Activated CD4-positive, alpha-beta T cell treated with anti-CD3 and anti-CD28 coated beads, Interleukin-2, amount 50 U/mL, for 48 hours (primary cell): ENCODE measurements at places on chromosomes 1 and 21.
A peak's percentile ranks its signal among the peaks of the same experiment; 100 is the strongest.

DNA sequence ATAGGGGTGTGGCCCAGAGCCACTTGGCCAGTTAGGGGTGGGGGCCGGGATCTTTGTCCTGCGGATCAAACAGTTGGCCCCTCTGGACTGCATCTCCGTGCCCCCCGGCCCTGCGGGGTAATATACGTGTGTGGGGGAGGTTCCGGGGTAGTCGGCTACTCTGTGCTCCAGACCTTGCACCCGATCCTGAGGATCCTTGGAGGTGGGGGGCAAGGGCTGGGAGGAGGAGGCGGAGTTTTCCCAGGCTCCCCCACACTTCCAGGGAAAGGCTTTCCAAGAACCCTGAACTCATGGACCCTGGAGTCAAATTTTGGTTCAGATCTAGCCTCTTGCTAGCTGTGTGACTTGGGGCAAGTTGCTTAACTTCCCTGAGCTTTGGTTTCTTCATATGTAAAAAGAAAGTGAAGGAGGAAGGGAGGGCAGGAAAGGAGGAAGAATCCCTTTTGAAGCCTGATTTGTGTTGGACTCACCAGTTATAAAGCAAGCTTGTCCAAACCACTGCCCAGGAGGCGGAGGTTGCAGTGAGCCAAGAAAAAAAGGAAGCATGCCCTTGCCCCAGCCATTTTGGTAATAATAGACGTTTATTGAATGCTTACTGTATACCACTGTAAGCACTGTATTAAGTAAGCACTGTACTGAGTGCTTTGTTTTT is 686 bp downstream of the MIIP start:
- no peak for DNase-seq

GRCh38 chr1:16091296-16091695 is 17.8 kb upstream of the FAM131C start:
- DNase-seq = no peak

- DNase-seq = no peak
Observed at GRCh38 chr1:15065291-15065690, 88.3 kb upstream of the TMEM51 start.

DNA sequence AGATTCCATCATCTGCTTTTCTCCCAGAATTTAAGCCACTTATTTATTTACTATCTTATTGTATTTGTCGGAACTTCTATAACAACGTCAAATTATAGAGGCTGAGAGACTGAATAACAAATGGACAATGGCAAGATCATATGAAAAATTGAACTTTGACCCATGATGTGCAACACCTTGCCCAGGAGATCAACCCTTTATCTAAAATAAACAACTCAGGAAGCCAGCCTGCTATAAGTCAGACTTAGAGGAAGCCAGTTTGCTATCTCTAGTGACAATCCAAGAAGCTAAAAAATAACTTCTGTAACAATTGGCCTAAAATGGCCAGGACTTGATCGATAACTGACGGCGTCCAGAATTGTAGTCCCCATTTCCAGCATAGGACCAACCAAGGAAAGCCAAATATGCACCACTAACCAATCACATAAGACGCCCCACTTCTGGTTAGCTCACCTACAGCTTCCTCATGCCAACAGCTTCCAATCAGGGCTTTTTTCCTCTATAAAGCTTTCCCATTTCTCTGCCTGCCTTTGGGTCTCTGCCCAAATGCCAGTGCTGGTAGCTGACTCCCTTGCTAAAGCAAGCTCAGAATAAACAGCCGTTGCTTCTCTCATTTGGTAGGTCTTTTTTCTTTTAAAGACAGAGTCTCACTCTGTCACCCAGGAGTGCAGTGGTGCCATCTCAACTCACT is 28.5 kb downstream of the ANP32E start:
- no peak for DNase-seq

DNA sequence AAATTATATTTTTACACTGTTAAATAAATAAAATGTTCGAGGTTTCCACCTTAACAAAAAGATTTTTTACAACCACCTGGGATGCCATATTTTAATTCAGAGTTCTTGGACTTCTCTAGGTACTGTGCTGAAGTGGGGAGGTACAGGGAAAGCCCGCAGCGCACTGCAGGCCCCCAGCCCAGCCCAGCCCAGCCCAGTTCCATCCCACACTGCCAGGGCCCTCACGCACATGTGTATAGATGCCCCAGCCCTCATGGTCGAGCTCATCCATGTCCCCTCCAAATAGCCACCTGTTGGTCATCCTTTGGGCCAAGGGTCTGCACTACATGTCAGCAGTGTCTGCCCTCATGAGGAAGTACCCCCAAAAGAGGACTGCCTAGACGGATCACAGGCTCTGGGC is 11.7 kb upstream of the MYOM3 start:
- DNase-seq = no peak

GRCh38 chr1:21750841-21751240 is 32.1 kb downstream of the USP48 start:
- no peak for DNase-seq

DNA sequence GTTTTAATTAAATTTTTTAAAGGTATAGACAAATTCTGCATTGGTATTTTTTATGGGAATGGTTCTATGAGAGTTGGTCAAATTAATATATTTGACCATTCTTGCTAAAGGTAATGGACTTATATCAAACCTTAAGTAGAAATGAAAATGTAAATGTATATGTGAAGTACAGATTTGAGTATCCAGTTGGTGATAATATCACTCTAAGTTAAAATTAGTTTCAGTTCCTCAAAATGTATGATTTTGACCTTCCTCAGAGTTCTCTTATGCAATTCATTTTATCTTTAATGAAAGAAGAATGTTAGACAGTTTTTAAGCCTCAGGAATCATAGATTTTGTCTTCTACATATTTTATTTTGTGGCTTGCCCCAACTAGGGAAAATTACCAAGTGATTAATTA is 1291.5 kb upstream of the B3GALT2 start:
- DNase-seq = no peak

GRCh38 chr1:44072821-44073220 is 41.6 kb upstream of the SLC6A9 start:
- DNase-seq = no peak

GRCh38 chr1:18950401-18951026 is 6.0 kb downstream of the IFFO2 start:
- peak; percentile 53 for DNase-seq

DNA sequence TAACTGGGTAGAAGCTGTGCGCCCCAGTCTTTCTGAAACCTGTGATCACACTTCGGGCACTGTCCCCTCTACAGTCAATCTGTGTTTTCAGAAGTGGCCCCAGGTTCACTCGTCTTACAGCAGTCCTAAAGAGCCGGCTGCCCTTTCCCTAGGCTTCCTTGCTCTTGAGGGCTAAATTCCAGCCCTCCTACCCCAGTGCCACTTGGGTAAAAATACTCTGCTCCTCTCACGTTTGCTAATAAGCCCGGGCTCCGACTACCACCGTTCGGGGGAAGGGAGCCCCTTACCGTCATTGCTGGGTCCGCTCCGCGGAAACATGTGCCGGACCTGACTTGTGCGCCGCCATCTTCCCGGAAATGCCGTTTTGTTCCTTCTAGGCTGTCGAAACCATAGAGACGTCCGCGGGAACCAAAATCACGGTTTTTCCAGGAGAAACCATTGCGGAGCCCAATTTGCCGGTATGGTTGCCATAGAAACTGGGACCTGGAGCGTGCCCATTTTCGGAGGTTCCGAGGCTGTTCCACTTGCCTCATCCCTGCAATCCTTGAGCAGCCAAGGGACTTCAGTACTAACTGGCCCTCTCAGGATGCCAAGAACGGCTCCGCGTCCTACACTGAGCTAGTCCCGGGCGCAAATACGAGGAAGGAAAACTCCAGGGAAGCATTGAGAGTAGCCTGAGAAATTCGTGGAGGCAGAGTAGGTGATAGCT is at the start of gene GPATCH4:
TSS of gene GPATCH4 (minus strand) at position 358 of the 709 bp plus-strand sequence.
- peak; percentile 87 for DNase-seq

DNA sequence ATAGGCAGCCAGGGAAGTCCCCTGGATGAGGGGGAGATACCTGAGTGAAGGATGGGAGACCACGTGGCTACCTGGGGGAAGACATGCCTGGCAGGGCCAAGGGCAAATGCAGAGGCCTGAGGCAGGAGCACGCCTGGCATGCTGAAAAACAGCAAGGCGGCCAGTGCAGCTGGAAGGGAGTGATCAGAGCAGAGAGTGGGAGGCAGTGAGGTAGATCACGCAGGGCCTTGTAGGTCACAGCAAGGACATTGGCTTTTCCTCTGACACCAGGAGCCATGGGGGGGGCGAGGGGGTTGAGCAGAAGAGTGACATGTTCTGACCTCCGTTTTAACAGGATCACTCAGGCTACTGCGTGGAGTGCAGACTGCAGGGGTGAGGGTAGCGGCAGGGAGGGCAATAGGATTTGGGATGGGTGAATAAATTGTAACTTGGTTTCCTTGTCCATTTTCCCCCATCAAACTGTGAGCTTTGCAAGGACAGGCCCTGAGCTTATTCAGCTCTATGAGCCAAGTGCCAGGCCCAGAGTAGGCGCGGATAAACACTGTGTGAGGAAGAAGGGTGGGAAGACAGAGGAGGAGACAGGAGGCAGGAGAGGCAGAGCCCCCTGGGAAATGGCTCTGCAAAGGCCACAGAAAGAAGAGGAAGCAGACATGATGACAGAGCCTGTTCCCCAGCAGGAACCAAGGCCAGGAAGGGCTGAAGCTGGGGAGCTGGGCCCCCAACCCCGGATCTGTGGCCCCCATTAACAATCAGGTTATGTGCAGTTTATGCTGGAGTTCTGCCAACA is 16.6 kb downstream of the IFI6 start:
- no peak for DNase-seq

DNA sequence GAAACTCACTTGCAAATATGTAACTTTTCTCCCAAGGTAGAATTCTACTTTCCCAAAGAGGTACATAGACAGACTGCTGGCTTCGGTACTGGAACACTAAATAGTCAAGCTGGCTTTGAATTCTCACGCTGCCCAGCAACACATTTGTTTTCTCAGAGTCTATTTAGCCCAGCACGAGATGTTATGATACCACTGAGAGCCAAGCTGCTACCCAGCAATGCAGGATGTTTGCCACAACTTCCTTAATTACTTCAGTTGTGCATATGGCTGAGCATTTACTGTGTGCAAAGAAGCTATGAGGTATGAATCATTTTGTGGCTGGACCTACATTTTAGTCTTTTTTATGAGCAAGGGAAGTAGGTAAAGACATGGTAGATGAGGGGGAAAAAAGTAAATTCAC is 793.2 kb downstream of the PLA2G4A start:
- DNase-seq = no peak

DNA sequence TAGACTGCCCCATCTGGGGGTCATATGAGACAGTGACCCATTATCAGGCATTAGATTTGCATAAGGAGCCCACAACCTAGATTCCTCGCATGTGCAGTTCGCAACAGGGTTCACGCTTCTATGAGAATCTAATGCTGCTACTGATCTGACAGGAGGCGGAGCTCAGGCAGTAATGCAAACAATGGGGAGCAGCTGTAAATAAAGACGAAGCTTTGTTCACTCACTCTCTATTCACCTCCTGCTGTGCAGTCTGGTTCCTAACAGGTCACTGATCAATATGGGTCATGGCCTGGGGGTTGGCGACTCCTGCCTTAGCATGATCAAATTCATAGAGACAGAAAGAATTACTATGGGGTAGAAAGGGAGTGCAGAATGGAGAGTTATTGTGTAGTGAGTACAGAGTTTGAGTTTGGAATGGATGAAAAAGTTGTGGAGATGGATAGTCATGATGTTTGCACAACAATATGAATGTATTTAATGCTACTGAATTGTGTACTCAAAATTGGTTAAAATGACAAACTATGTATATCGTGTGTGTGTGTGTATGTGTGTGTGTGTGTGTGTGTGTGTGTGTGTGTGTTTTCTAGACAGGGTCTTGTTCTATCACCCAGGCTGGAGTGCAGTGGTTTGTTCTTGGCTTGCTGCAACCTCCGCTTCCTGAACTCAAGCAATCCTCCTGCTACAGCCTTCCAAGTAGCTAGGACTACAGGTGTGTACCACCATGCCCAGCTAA is 42.2 kb downstream of the BTF3L4 start:
- no peak for DNase-seq

DNA sequence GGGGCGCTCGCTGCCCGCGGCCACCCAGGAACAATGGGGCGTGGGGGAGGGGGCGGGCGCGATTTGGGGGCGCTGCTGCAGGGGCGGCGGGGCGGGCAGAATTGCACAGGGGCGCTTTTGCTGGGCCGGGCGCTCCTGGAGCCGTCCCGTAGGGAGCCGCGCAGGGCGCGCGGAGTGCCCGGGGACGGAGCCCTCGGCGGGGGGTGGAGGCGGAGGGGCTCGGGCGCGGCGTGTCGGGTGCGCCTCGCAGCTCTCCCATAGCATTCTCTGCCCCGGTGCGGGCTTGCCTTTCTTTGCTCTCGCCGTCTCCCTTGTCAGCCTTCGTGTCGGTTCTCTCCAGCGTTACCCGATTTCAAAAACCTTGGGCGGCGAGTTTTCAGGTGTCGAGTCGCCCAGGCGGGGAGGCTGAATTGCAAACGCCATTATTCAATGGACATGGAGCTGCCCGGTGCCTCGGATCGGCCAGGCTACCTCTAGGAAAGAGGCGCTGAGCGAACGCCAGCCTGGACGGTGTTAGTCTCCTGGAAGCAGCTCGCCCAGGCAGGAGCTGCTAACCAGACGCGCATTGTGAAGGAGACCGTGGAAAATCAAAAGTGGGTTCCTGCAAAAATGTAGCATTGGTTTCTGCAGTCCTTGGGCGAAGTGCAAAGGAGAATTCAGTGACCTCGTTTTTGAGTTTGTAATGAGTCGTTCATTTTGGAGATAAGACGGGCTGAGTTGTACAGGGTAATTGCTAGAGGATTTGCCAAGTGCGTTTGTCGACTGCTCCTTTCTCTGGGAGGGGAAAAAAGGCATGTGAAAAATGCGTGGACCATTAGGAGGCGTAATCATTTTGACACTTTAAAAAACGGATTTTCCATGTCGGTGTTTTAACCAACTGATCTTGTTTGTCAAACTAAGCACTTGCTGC is 626 bp downstream of the CXADR start:
- peak; percentile 30 for DNase-seq

DNA sequence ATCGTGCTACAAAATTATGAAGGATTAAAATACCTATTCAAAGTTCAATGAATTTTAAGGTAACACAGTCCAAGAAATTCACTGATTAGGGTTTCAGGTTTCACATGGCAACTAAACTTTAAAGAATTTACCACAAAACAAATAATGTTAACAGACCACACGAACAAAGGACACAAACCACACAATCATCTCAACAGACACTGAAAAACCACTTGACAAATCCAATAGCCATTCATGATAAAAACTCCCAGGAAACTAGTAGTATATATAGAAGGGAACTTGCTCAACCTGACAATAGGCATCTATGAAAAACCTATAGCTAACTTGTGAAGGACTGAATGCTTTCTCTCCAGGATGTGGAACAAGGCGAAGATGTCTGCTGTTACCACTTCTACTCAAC is 21.1 kb upstream of the SH2D5 start:
- no peak for DNase-seq

GRCh38 chr1:225426395-225427234 is 1.2 kb downstream of the LBR start:
- DNase-seq = peak; percentile 33

GRCh38 chr1:36656838-36657237 is 174.1 kb upstream of the CSF3R start:
- DNase-seq = no peak
